ENCODE measurements at places on chromosomes 11 and 22.

DNA sequence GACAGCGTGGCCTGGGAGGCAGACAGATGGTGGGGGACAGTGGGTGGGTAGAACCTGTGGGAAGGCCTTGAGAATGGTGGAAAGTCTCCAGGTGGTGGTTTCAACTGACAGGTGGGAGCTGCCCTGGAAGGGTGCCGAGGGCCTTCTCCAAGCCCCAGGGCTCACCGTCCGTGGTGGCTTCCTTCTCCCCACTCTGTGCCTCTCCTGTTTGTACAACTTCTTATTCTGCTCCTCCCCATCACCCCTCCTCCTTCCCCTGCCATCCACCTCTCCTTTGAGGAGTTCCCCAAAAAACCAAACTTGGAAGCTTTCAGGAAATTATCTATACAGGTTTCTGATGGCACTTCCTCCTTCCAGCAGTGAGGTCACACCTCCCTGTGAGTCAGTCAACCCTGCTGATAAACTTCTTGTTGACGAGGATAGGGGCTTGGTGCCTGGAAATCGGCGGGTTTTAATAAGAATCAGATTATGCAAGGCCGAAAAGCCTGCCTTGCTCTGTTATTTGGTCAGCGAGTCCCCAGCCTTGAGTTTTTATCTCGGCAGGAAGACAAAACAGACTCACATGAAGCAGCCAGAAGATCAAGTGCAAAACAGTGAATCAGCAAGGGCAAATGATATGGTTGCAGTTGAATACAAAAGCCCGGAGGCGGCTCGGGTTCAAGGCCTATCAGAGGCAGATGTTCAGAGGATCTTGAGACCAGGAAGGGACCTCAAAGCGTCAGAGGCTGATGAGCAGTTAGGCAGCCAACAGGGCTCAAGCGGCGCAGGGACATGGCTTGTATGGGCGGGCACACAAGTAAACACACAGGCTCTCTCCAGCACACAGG is 9.5 kb upstream of the ST3GAL4 start:
- H3K27me3 ChIP-seq, result no peaks in the 10 kb centered on the region
- no peak overlapping the region for H3K4me3 ChIP-seq
- peak overlapping the region; percentile 77 for H3K27ac ChIP-seq
- peak; percentile 31 for DNase-seq
- peaks cover 31% of the 10 kb centered on the region for H3K4me1 ChIP-seq

- H3K4me3 ChIP-seq, result no peak overlapping the region
- H3K36me3 ChIP-seq, result peaks cover 40% of the 10 kb centered on the region
- no peak for DNase-seq
- no peaks in the 10 kb centered on the region for H3K27me3 ChIP-seq
- H3K4me1 ChIP-seq, result peaks cover 26% of the 10 kb centered on the region
Measured at GRCh38 chr11:67588136-67588503, 4.5 kb downstream of the GSTP1 start.

DNA sequence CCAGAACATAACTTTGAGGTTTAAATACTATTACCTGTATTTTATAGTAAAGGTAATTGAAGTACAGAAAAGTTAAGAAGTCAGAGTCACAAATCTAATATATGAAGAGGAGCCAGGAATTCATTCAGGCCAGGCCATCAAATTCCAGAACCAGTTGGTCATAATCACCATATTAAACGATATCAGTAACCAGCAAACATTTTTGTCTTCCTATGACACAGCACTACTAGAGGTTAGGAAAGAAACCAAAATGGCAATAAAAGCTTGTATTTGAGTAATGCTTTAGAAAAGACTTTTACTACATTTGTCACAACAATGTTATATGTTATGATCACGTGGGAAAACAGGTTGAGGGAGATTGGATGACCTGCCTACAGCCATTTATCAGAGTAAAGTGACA is 62.2 kb downstream of the DKK3 start:
- no peak overlapping the region for H3K4me3 ChIP-seq

GRCh38 chr11:78768345-78768744 is 193.7 kb upstream of the NARS2 start:
- no peak overlapping the region for H3K4me3 ChIP-seq
- H3K36me3 ChIP-seq, result no peaks in the 10 kb centered on the region
- no peak overlapping the region for H3K27ac ChIP-seq
- peaks cover 4% of the 10 kb centered on the region for H3K27me3 ChIP-seq
- no peak for DNase-seq

GRCh38 chr11:119739021-119739703 is 10.2 kb upstream of the NECTIN1 start:
- H3K4me3 ChIP-seq, result no peak overlapping the region
- H3K36me3 ChIP-seq, result no peaks in the 10 kb centered on the region
- peaks cover 10% of the 10 kb centered on the region for H3K4me1 ChIP-seq
- no peak for DNase-seq
- H3K27ac ChIP-seq, result no peak overlapping the region

DNA sequence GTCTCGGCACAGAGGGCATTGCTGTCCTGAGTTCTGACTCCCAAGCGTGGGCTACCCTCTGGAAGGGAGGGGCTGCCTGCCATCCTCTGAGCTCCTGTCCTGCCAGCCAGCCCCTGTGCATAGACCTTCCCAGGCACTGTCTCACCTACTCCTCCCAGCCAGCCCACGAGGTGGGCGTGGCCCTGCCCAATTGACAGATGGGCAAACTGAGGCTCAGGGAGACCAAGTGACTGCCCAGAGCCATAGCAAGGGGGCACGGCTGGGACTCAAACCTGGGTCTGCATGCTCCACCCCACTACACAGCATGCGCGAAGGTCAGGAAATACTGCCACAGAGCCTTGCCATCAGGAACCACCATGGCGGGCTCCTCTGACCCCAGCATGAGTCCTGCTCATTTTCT is 29.4 kb upstream of the PRR5 start:
- no peaks in the 10 kb centered on the region for H3K27me3 ChIP-seq
- H3K27ac ChIP-seq, result no peak overlapping the region
- H3K36me3 ChIP-seq, result no peaks in the 10 kb centered on the region
- H3K4me1 ChIP-seq, result peaks cover 24% of the 10 kb centered on the region

GRCh38 chr11:65879617-65880016 is at the start of gene CTSW:
Gene CTSW (plus strand): TSS chr11:65879837. CDS start chr11:65879855, 18 bp downstream.
- peaks cover 10% of the 10 kb centered on the region for H3K36me3 ChIP-seq
- peaks cover 22% of the 10 kb centered on the region for H3K4me1 ChIP-seq
- H3K27me3 ChIP-seq, result no peaks in the 10 kb centered on the region
- peak within 1 kb of the TSS; percentile 37 for H3K27ac ChIP-seq
- DNase-seq, result no peak

- H3K4me1 ChIP-seq, result no peaks in the 10 kb centered on the region
- H3K4me3 ChIP-seq, result no peak overlapping the region
- H3K27ac ChIP-seq, result no peak overlapping the region
- no peaks in the 10 kb centered on the region for H3K36me3 ChIP-seq
- H3K27me3 ChIP-seq, result no peaks in the 10 kb centered on the region
Measured at GRCh38 chr22:44891791-44892190, 118.0 kb downstream of the PHF21B start.

GRCh38 chr11:124098141-124098540 is 17.1 kb upstream of the VWA5A start:
- no peak overlapping the region for H3K27ac ChIP-seq
- H3K27me3 ChIP-seq, result peaks cover 33% of the 10 kb centered on the region
- H3K36me3 ChIP-seq, result no peaks in the 10 kb centered on the region
- H3K4me1 ChIP-seq, result no peaks in the 10 kb centered on the region
- H3K4me3 ChIP-seq, result no peak overlapping the region

DNA sequence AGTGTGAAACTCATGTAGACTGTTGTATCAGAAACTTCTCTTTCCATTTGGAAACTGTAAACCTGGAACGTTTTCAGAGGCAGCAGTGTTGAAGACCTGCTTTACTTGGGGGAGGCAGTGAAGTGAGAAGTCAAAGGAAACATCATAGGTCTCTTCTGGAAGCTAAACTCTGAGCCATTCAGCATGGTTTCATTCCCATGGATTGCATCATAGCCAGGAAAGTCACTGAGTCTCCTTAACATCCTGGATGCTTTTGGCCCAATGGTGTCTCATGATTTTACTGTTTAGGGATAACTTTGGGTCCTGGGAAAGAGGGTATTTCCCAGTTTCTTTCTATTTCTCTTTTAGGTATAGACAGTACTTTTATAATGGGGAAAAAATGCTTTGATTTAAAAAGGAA is 153.2 kb upstream of the E2F8 start:
- H3K27me3 ChIP-seq, result peaks cover 15% of the 10 kb centered on the region
- H3K36me3 ChIP-seq, result no peaks in the 10 kb centered on the region
- no peak overlapping the region for H3K4me3 ChIP-seq
- H3K4me1 ChIP-seq, result peaks cover 4% of the 10 kb centered on the region

GRCh38 chr11:3642071-3642951 is 519 bp upstream of the ART5 start:
- peaks cover 6% of the 10 kb centered on the region for H3K4me1 ChIP-seq
- peaks cover 22% of the 10 kb centered on the region for H3K27me3 ChIP-seq
- peak; percentile 82 for DNase-seq

All from activated CD4-positive, alpha-beta T cell treated with anti-CD3 and anti-CD28 coated beads for 36 hours (primary cell).